ENCODE measurements at places on chromosomes 4 and X. TPM values are rescaled to one million over a fixed set of nuclear protein-coding genes. Genes with fewer than 3 reads are reported as not detected.

The HTN3 gene
- total RNA-seq, result not detected

The VSIG1 gene
- 0.64 TPM for total RNA-seq

The PDZD4 gene
- total RNA-seq, result 10.6 TPM

The CACNA1F gene
- 0.41 TPM for total RNA-seq

The ARX gene
- total RNA-seq, result 0.06 TPM

The NMU gene
- 5.1 TPM for total RNA-seq

The F8A3 gene
- total RNA-seq, result 5.4 TPM

The CWH43 gene
- total RNA-seq, result 12.3 TPM

The CXCL6 gene
- 1.2 TPM for total RNA-seq

The RAB40A gene
- 0.88 TPM for total RNA-seq
